ENCODE measurements at places on chromosomes 3 and 15.

- ATAC-seq: no peak
These were observed 153.1 kb upstream of the DPH6 start for GRCh38 chr15:35698966-35699575.

GRCh38 chr3:183489455-183490210, 61.2 kb upstream of the MCF2L2 start:
- no peak for ATAC-seq

- ATAC-seq: no peak
These were observed 199.2 kb downstream of the BCHE start for GRCh38 chr3:165638034-165638433.

GRCh38 chr15:34793071-34793470, 2.3 kb downstream of the ACTC1 start:
- ATAC-seq: no peak

GRCh38 chr3:156291272-156292123, 171.1 kb downstream of the KCNAB1 start:
- peak; percentile 66 for ATAC-seq

- ATAC-seq: peak; percentile 15
These were observed 54.5 kb upstream of the CHRNA7 start for GRCh38 chr15:31975830-31976229.

DNA sequence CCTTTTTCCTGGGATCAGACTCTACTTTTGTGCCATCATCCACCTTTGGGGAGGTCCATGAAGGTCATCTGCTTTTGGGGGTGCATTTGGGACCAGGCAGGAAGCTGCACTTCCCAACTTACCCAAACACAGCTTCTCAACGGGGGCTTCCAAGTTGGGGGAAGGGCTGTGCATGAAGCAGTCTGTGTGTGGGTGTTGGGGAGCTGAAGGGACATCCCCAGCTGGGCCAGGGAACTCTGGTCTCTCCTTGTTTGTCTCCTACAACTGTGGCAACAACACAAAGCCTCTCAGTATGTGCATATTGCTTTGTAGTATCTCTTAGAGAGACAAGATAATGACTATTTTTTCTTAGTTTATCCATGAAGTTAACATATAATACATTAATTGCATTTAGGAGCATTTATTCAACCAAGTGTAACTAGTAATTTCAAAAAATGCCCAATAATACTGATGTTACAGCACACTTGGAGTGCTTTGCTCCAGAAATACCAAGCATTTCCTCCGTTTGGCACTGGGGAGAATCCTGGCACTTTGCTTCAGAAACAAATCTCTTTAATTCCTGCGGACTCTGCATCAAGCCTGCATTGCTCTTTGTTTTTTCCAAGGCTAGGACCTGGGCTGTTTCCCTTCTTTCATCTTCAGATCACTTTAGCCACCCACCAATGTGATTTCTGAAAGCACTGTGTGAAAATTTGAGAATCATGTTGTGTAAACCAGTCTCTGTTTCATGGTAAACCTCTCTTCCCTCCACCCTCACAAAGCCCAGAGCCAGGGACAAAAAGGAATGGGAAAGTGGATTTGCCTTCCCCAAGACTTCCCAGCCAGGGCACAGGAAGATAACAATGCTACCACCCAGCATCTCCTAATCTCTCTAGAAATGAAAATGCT, 126.2 kb upstream of the PFN2 start:
- peak; percentile 57 for ATAC-seq

DNA sequence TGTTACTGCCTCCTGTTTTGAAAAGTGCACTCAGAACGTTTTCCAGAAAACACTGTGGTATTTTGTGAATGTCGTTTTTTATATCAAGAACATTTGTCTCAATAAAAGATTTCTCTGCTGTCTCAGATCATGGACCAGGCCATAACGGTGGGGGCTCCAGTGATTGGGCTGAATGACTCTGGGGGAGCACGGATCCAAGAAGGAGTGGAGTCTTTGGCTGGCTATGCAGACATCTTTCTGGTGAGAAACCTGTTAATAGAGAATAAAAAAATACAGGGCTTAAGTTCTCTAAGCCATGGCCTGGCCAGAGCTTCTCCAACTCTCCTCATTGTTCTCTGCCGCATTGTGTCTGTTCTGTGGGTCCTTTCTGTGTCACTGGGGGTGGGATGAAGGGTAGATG, 11.7 kb downstream of the PCCB start:
- no peak for ATAC-seq

GRCh38 chr3:67067251-67067650, 69.1 kb downstream of the KBTBD8 start:
- ATAC-seq: no peak

GRCh38 chr15:78944669-78945407, at the start of gene CTSH:
Gene CTSH, minus strand, starts transcription at chr15:78945046. Its CDS starts 65 bp downstream, at chr15:78944981.
- ATAC-seq: peak; percentile 89

- no peak for ATAC-seq
These were observed 91.5 kb downstream of the STT3B start for GRCh38 chr3:31624083-31624709.

DNA sequence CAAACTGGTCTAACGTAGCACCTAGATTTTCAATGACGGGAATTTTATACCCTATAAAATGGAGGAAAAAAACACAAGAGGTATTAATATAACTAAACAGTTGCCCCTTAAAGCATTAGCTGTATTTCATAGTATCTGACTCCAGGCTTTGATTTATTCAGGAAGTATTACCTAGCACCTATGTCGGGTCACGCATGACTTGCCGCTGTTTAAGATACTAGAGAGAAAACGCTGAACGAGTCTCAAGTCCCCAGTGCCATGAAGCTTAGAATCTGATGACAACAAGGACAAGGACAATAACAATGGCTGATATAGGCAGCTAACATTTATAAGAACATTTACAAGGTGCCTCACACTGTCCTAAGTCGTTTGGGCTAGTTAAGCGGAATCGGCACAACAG, 1.9 kb downstream of the SNRPA1 start:
- no peak for ATAC-seq

- ATAC-seq: no peak
These were observed 10.9 kb downstream of the ARL6IP5 start for GRCh38 chr3:69095636-69096035.

Measured in SK-N-SH treated with all-trans-retinoic acid at 6 μM for 48 hours (cell line).